ENCODE measurements at places on chromosomes 3 and 15.

DNA sequence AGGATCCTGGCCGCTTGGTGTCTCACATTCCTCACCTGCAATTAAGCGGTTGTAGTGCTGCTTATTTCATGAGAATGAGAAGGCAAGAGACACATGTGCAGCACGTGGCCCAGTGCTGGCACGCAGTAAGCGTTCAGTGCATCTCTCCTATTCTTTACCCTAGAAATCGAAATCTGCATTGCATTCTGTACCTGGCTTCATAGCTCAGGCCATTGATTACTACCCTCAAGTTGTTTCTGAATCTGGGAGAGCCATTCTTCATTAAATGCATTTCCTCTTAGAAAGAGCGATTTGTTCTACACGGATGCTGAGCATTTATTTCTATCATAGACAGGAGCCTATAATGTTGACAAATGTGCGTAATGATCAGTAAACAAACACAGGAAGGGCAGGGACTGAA is 168.9 kb downstream of the MAGI1 start:
- DNase-seq: no peak

DNA sequence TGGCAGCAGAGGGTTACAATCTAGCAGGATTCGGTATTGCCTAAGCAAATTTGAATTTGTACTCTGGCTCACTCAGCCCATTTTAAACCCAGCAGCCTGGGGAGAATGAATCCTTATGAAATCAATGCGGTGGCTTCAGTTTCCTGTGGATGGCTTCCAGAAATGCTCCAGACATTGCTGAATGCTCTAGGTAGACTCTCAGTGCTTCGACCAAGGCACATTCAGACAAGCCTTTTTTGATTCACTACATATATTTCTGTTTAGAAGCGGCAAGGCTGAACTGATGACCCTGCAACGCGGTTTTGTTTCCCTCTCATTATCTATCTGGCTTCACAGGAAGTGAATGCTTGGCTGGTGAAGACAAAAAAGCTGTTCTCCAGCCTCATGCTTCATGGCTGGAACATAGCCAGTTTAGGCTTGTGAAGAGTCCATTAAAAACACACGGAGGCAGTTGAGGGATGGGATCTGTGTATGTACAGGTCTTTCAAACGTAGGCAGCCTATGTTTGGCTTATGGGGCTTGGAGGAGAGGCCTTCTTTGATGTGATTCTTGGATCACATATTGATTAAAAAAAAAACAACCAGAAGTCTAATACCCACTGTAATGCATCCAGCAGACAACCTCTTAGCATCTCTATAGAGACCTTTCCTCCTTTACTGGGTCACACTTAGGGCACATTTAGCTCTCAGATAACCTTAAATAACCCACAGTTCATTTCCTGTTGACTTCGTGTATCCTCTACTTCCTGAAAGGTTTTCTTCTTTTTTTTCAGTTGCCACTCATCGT is 400.2 kb upstream of the TBL1XR1 start:
- peak; percentile 95 for DNase-seq

DNA sequence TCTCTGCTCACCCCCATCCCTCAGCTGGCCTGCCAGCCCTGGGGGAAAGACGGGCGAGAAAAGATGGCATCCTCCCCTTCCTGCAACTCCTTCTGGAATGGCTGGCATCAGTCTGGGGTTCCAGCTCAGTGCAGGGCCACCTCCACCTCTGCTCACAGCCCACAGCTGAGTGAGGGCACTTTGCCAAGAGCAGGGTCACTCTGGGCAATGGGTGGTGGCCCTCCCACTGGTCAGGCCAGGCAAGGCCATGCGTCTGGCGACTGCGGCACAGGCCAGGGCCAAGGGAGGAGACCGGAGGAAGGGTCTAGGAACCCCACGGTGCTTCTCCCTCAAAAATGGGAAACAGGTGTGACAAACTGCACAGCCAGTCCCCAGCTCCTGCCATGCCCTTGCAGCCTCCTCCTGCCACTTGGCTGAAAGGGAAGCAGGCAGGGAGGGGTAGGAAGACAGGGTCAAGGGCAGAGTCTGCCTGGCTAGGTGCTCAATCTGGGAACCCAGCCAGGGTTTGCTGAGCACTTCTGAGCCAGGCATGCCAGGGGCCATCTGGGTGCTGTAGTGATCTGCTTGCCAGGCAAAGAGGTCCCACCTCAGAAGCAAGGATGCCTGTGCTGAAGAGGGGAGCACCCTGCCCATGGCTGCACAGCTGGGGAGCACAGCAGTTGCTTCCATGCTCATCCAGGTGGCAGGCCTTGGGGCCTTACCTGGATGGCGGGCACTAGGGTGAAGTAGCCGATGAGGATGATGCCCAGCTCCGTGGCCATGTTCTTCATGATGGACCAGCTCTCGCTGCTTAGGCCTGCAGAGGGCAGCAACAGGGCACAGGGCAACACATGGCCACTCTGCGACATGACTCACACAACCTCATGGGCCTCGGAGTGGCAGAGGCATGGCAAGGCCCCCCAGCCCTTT is 41.2 kb downstream of the PTPN23 start:
- peak; percentile 4 for DNase-seq

- DNase-seq: no peak
Observed at GRCh38 chr15:66912001-66912400, 153.4 kb upstream of the SMAD3 start.

GRCh38 chr3:10577486-10577885 is 72.1 kb upstream of the ATP2B2 start:
- DNase-seq: no peak

GRCh38 chr15:40468898-40469331 is 1.9 kb upstream of the CHST14 start:
- no peak for DNase-seq

DNA sequence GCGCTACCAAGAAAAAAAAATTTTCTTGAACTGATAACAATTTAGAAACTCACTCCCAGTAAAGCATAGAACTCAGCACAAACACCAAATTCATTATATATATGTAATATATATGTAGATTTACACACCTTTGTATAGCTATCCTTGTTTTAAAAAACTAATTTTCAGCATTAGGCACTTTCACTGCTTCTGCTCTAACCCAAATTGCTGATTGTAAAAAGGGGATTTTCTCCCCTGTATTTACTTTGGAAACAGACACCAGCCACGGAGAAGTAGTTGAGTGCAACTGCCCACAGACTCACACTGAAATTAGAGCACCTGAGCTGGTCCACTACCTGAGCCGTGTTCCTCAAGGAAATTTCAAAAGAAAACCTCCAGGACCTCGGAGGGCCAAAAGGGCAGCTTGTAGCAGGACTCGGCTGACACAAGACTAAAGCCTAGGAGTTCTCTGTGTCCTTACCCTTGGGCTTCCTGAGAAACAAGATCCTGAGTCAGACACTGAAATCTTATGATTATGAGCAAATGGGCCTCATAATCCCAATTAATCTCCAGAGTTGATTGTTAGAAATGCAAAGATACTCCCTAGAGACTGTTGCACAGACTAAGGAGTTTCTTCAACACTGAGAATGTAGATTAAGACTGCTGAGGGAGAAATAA is 106.0 kb downstream of the TNIK start:
- DNase-seq: no peak

- peak; percentile 31 for DNase-seq
Observed at GRCh38 chr15:66253418-66254088, at the start of gene MEGF11. Gene MEGF11 (minus strand): TSS chr15:66253750. CDS start chr15:66128403, 125,347 bp downstream.

DNA sequence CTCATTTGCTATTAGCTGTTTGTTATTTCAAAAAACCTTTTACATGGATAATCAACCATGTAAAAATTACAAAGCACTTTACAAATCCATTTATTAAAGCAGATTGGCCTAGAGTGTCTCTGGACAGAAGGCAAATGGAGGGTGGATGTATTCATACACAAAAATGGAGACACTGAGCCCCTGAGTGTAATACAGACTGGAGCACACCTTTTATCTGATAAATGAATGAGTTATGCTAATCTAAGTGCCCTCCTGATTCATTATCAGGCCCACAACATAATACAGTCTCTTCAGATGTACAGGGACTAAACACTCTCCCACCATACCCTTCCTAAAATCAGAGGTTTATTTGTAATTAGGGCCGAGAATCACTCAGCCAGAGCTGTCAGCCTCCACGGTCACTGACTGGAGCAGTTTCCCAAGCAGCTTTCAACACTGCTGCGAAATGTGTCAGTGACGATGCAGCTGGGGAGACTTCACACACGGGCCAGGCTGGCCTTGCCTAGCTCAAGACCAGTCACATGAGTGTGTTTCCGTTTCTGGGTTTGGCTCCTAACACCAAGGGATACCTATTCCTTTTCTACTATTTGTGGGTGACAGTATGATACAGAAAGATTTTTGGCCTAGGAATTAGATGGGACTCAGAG is 271.8 kb downstream of the ZIC1 start:
- DNase-seq: no peak

DNA sequence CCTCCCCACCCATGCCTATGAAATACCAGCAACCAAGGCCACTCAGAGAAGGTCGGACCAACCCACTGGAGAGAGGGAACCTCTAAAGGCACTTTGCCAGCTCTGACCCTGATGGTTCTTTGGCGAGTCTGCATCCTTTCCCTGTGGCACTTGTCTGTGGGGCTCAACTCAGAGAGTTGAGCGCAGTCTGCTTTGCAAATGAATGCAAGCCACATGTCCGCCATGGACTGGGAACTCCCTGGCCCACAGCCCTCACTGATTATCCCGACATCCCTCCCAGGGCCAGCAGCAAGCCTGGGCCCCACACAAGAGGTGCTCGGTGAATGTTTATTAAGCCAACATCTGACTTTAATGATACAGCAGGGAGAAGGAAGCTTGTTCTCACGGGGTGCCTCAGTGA is 55.5 kb upstream of the HES1 start:
- DNase-seq: no peak

DNA sequence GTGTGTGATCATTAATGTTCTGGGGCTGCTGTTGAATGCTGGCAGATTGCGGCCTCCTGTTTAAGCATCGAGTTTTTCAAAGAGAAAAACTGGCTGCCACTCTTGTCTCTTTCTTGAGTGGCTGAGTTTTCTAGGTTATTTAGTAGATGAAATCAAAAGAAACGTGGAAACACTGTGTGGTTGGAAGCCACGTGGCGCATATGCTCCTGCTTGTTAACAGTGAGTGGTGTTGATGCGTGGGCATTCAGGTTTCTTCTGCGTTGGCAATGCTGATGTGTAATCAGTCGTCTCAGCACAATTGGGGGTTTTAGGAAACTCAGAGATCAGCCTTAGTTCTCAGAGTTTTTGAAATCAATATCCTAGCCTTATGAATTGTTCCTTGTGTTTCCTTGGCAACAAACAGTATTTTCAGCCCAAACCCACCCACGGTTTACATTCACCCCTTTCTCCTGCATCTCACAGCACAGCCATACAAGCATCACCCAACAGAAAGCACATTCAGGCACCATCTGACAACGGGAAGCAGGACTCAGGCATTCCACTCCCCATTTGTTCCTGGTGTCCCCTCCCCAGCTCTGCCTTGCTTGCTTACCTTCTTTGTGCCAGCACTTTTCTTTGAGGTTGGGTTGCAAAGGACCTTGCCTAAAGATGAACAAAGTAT is 74.7 kb downstream of the SEC22A start:
- DNase-seq: no peak

GRCh38 chr3:59429198-59429597 is 379.4 kb upstream of the CFAP20DC start:
- no peak for DNase-seq

DNA sequence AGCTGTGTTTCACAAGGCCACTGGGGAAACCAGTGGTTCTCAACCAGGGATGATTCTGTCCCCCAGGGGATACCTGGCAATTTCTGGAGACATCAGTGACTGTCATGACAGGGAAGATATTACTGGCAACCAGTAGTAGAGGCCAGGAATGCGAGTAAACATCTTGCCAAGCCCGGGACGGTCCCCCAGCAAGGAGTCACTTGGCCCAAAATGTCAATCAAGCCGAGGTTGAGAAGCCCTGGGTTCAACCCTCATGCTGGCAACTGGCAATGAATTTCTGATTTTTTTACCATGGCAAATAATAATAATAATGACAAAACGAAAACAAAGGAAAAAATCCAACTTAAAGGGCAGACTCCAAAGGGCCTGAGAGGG is 65.5 kb upstream of the RPL32 start:
- DNase-seq: no peak
